ENCODE measurements at places on chromosomes 16 and 17. TPM values are rescaled to one million over a fixed set of nuclear protein-coding genes. Genes with fewer than 3 reads are reported as not detected.

The CCDC154 gene
- total RNA-seq, result 0.81 TPM

The PMP22 gene
- total RNA-seq, result 183 TPM

DNA sequence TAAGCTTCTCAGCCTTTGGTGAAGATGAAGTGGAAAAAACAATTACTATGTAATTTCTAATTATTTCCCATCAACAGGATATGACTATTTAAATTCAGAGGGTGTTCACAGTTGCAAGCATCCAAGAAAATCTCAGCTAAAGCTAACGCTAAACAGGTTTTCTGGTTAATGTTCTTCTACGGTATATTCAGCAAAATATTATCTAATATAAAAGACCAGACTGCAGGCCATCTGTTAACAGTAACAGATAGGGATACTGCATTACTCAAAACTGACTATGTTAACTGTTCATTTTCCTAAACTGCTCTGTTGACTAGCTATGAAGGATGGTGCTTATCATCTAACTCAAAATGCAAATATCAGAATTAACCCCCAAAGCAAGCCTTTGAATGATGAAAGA is 32.8 kb downstream of the GLG1 start:
- no peak for DNase-seq

DNA sequence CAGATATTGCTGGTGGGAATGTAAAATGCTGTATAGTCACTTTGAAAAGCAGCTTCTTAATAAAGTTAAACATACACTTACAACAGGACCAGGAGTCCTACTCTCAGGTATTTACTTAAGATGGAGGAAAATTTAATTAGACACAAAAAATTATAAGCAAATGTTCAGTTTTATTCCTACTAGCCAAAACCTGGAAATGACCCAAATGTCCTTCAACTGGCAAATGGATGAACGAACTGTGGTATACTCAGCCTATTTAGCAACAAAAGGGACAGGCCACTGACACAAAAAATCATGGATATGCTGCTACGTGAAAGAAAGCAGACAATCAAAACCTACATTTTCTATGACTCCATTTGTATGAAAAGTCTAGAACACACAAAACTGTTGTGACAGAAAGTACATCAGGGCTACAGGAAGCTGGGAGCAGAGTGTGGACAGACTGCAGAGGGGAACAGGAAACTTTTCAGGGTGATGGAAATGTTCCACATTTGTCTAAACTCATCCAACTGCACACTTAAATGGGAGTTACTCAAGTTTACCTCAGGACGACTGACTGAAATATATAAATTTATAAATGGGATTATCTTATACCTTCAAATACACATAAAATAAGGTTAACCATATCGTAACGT is 49.3 kb upstream of the MNT start:
- DNase-seq, result no peak

- DNase-seq, result peak; percentile 37
These were observed 5.8 kb downstream of the ADCY7 start for GRCh38 chr16:50272111-50272571.

All from Right ventricle myocardium superior (tissue), 1 donor.